ENCODE measurements at places on chromosomes 7 and 10.
A peak's percentile ranks its signal among the peaks of the same experiment; 100 is the strongest.

GRCh38 chr10:133396035-133396624, 2.2 kb downstream of the MTG1 start:
- peak; percentile 27 for DNase-seq

GRCh38 chr10:76548716-76549115, 1088.9 kb downstream of the KCNMA1 start:
- no peak for DNase-seq

- peak; percentile 79 for DNase-seq
These were observed 25.2 kb upstream of the ITGB1 start for GRCh38 chr10:32982911-32983909.

- no peak for DNase-seq
These were observed 25.8 kb downstream of the ACTA2 start for GRCh38 chr10:88926566-88927415.

DNA sequence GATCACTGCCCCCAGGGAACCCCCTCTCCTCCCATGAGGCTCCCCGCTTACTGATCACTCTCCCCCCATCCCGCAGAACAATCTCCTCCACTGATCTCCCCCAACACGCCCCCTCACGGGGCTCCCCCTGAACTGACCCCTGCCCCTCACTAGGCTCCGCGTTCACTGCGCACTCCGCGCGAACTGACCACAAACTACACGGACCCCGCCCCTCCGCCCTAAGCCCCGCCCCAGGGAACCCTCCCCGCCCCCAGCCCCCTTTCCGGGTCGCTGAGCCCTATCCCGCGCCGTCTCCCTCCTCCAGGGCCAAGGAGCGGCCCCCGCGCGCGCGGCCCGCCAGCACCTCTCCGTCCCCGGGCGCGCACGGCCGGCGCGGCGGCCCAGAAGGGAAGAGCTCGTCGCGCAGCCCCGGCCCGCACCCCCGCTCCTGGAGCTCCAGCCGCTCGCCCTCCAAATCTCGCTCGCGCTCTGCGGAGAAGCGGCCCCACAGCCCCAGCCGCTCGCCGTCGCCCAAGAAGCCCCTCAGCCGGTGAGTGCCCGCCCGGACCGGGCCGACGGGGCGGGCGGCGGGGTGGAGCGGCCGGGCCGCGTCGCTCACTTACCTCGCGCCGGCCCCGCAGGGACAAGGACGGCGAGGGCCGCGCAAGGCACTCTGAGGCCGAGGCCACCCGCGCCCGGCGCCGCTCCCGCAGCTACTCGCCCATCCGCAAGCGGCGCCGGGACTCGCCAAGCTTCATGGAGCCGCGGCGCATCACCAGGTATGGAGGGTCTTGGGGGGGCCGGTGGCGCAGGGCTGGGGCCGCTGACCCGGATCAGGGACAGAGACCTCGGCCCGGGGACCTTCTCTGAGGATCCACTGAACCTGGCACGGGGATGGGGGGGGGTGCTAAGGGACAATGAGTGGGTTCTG, 19.9 kb upstream of the HSPB1 start:
- no peak for DNase-seq

DNA sequence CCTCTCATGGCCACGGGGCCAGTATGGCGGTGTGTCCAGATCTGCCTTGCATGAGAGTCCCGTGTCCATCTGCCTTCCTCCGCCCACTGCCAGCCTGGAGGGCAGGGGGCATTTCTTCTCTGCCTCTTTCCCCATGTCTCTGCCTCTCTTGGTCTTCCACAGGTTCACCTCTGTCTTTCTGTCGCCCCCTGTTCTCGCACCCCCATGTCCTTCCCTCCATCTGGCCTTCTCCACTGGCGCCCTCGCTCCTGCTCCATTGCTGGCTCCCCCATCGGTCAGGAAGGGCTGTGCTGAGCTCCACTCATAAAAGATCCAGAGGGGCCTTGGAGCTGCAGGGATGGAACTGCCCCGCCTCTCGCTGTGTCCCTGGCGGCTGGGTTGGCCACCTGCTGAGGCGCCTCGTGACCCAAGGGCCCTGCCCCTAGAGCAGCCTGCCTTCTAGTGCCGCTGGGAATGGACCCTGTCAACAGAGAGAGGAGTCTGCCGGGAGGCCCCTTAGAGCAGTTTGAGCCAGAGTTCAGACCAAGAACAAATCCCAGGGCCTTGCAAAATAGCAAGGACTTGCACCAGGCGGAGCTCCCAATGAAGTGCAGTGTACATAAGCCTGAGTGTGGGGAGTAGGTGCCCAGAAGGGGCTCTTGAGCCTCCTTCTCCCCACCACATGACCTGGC, 42.0 kb downstream of the GOLGA7B start:
- DNase-seq: no peak

All from RWPE2 (cell line).